GM12891 (cell line): ENCODE measurements at places on chromosomes 6 and 20.
A peak's percentile ranks its signal among the peaks of the same experiment; 100 is the strongest.

- no peak for DNase-seq
Measured at GRCh38 chr6:10854922-10855632, 16.7 kb upstream of the MAK start.

GRCh38 chr20:1646975-1647431 is 10.6 kb downstream of the SIRPG start:
- DNase-seq = no peak

- DNase-seq = no peak
Measured at GRCh38 chr6:139154881-139155547, 20.1 kb downstream of the HECA start.

DNA sequence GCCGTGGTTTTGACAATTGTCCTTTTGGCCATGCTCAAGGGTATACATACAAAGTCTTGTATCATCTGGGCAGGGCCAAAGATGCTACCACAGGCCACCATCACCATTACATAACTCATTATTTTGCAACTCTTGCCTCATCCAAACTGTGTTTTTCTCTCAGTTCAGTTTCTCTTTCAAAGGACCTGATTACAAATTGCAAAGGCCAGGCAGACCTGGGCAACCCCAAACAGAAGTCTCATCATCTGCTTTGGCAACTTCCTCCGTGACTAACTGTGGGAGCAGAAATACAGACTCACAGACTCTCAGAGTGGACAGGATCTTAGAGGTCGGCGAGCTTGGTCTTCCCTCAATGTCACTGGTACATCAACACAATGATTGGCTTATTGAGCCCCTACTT is 117.8 kb upstream of the NEDD9 start:
- no peak for DNase-seq

GRCh38 chr6:53216301-53216700 is 67.7 kb upstream of the GCM1 start:
- no peak for DNase-seq

DNA sequence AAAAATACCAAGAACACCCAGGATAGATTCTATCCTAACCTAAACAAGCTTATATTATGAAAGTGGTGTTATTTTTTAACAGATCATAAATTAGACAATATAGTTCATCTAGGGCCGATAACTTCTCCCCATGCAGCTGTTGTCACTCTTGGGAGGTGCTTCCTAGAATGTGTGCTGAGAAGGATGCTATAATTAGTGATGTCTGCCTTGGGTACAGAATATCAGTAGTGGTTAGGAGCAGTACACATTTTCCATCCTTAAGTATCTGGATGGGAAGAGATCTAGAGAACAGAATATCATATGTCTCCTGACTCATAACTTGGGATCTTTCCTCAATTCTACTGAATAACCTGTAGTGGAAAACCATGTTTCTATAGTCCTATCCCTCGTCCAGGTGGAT is 214.5 kb downstream of the BCKDHB start:
- no peak for DNase-seq

DNA sequence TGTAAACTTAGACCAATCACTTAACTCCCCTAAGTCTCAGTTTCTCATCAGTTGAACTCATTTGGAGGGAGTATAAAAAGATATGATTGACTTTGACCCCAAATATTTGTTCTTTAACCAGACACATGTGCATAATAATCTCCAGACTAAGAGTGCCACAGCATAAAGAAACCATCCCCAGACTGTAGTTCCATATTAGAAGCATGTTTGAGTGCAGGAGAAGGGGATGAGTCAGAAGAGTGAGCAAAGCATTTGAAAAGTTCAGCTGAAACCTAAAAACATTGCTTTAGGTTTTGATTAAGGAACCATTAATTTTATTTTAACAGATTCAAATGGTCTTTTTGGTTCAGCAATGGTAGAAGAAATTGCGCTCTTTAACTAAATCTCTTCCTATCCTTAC is 654.8 kb downstream of the UTRN start:
- DNase-seq = no peak

GRCh38 chr20:24627926-24628325 is 158.5 kb downstream of the SYNDIG1 start:
- no peak for DNase-seq

- DNase-seq = no peak
Measured at GRCh38 chr20:57128044-57128757, 138.2 kb downstream of the BMP7 start.

DNA sequence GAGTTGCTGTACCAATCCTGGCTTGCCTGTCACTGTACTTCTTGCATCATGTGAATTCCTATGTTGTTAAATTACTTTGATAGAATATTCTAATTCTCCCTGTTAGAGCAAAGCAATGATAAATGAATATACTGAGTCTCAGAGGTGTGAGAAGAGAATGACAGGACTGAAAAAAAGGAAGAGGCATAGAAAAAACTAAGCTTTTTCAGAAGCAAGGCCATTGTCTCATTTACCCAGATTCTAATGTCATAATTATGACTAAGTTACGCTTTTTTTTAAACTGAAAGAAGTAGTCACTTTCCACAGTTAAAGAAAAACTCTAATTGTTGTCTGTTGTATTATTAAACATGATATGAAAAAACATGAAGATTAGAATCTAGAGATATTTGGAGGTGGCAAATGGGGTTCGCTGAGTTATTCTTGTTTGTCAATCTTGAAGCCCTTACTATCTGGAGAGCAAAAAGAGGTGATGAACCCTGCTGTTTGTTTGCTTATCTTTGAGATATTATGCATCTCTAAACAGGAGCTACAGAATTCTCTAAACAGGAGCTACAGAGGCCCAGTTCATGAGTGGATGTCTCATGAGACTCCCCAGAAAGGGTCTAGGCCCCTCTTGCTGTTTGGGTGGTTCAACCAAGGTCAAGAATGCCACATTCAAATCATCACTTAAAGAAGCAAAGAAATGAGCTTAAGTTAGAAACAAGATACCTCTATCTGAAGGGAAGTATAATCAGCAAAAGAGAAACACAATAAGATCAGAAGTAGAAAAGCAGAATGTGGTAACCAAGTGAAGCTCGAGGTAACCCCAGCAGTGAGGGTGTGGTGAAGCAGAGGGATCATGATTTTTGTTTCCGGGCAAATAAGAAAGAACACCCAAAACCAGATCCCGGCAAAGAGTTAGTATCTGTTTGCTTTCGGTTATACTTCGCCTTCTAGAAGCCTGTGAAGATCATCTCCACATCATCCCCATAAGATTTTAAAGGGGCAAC is 33.3 kb upstream of the THEMIS start:
- no peak for DNase-seq

GRCh38 chr6:139147628-139148027 is 12.7 kb downstream of the HECA start:
- DNase-seq = no peak

- DNase-seq = no peak
Measured at GRCh38 chr6:15341311-15342001, 95.6 kb downstream of the JARID2 start.

- no peak for DNase-seq
Measured at GRCh38 chr20:35791821-35792220, 20.0 kb downstream of the PHF20 start.

DNA sequence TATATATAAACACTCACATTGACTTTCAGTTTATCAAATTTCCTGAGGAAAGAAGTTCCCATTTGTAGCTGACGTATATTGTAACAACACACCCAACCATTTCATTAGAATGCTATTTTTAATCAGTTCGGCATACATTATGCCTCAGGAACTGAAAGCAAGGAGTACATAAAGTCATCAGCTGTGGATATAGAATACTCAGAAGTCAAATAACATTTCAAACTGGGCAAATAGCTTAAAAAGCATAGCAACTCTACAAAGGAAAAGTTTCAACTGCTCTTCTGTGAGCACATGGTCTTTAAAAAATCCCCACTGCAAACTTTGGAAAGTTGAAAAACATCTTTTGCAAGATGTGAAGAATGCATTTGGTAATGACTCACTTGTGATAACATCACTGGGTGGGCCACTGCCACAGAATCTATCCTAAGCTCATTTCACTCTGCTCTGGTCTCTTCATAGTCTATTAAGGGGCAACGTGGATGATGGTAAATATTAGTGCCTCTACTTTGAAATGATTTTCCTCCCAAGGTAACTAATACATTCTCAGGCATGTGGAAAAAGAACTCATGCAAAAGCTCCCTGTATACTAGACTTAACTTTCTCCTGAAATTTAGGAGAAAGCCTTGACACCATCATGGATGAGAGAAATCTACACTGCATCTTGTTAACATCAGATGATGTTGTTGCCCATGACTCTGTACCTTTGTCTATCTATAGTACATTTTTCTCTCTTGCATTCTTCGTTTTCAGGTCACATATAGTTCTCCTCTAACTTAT is 49.2 kb downstream of the FYN start:
- no peak for DNase-seq

- no peak for DNase-seq
Measured at GRCh38 chr20:6588296-6588695, 179.2 kb upstream of the BMP2 start.

- DNase-seq = no peak
Measured at GRCh38 chr6:150739711-150740349, 125.7 kb upstream of the MTHFD1L start.

DNA sequence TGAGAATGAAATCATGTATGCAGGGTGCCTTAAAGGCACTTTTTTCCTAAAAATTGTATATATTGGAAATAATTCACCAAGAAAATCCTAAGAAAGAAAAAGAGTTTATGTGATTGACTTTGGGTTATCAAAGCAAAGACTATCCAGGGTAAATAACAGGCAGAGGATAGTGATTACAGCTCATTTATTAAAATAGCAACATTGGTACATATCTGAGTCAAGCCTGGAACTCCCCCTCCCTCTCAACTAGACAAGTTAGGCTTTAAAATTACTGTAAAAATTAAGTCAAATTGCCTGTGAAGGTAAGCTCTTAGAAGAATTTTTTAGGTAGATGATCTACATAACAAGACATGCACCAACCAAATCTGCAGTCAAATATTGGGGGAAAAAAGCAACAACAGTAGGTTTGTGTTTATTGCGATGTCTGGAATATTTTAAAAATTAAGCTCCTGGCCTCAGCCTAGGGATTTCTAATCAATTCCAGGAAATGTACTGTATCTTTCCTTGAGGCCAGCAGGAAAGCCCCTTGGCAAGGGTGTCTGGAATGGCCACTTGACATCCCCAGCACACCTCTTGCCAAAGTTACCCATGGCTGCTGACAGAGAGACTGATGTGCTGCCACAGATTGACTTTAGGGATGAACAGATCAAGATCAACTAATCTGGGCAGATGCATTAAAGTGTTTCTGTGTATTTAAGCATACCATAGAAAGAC is 31.2 kb upstream of the HBS1L start:
- DNase-seq = no peak

DNA sequence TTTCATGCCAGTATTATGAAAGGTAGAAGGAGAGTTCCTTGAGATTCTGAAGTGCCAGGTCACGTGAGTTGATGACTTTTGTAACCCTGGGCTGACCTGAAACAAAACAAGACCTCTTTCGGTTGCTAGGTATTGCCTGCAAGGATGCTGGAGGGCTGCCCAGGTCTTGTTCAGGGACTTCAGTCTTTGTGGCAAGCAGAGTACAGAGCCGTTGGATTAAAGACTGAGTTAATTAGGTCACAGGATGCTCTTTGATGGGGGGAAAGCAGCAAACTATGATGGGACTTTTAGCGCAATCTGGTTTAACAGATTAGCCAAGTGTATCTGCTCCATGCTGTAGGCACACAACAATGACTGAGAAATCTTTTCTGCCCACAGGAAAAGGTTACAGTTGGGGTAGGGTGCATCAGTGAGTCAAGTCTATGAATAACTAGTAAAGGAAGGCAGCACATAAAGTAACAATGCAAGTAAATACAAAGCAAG is 12.8 kb upstream of the ELOVL5 start:
- no peak for DNase-seq

GRCh38 chr6:73636048-73636447 is 17.7 kb downstream of the SLC17A5 start:
- DNase-seq = no peak

- DNase-seq = peak; percentile 76
Measured at GRCh38 chr20:38434770-38435554, at the start of gene SNHG17. Gene SNHG17, minus strand, starts transcription at chr20:38435328.

DNA sequence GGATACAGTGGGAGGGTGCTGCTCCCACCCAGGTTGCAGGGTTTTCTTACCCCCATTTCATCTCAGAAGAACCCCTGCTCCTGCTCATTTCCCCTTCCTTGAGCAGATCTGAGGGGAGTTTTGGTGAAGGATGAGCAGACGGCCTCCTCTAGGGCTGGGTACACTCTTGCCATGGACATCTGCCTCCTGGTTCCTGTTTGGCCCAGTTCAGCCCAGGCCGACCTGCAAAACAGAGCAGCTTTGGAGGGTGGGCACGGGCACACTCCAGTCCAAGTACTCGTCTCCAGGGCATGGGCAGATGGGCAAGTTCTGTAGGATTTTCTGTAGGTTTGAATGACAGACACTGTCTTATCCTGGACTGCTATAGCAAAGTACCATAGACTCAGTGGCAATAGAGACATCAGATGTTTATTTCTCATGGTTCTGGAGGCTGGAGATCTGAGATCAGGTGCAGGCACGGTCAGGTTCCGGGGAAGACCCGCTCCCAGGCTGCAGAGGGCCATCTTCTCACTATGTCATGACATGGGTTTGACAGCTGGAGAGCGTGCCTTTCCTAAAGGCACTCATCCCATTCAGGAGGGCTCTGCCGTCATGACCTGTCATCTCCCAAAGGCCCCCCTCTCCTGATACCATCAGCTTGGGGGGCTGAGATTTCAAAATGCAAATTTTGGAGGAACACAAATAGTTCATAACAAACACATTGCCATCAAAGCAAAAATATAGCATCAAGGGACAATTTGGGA is 6.2 kb downstream of the NPBWR2 start:
- no peak for DNase-seq

GRCh38 chr6:3454273-3455010 is 2.4 kb downstream of the SLC22A23 start:
- DNase-seq = no peak

GRCh38 chr20:9392892-9393857 is 121.2 kb upstream of the LAMP5 start:
- no peak for DNase-seq

DNA sequence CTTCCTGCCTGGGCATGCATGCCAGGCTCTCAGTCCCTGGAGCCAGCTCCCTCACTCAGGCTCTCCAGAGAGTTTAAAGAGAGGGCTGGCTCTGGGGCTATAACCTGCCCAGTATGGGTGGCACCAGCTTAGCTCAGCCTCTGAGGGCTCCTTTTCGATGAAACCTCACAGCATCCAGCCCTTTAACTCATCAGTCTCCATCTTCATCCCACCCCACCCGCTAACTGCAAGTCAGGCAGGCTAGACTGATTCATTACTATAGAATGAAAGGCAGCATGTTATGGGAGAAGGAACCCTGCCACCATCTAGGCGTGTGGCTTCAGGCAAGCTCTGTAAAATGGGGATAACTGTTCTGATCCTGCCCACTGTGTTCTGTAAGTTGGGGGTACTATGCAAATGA is 53.5 kb downstream of the RAB44 start:
- no peak for DNase-seq

DNA sequence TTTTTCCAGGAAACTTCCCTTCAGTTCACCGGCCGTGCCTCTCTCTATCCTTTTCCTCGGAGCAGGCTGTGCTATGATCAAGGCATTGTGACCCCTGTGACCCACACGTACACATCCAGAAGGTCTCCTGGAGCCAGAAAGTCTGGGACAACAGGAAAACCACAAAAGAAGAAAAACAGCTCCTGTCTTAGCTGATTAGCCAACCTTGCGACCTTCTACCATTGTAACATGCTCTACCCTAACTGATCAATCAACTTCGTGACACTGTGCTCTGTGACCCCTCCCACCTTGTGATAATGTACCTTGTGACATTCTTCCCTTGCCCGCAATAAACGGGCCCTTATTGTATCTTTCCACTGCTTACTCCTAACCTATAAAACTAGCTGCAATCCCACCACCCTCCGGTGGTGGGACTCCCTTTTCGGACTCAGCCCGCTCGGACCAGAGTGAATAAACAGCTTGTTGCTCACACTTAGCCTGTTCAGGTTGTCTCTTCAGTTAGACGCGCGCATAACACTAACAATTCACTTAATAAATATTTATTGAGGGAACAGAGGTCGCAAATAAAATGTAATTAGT is 24.2 kb downstream of the ZNF311 start:
- peak; percentile 41 for DNase-seq
